M059J (cell line): ENCODE measurements at places on chromosomes 3 and 15.

GRCh38 chr3:171980578-171981270, 58.7 kb upstream of the FNDC3B start:
- DNase-seq: no peak

GRCh38 chr3:193046371-193046770, 128.7 kb upstream of the MB21D2 start:
- DNase-seq: no peak

DNA sequence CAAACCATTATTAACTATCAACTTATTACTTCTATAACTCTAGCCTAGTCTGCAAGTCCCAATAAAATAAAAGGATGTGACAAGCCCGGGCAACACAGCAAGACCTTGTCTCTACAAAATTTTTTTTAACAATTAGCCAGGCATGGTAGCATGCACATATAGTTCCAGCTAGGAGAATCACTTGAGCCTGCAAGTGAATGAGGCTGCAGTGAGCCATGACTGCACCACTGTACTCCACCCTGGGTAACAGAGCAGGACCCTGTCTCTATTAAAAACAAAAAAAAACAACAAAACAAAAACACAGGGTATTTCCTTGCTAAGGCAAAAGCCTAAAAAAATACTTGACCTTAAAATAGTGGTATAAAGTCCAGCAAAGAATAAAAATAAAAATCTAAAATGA, 31.4 kb downstream of the ANKRD28 start:
- no peak for DNase-seq

- no peak for DNase-seq
These were observed 10.4 kb downstream of the NR2F2 start for GRCh38 chr15:96340598-96341512.

DNA sequence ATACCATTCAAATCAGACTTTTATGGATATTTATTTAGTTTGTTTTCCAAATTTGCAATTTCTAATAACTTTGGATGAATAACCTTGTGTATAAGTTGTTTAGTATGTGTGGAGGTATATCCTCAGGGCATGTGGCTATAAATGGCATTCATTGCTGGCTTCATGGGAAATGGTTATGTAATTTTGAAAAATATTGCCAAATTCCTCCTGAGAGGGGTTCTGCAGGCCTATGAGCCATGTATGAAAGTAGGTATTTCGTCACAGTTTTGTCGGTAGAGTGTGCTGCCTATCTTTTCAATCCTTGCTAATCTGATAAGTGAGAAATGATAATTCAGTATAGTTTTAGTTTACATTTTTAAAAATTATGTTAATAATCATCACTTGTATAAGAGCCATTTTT, 256.4 kb upstream of the ZNF385D start:
- peak; percentile 1 for DNase-seq

DNA sequence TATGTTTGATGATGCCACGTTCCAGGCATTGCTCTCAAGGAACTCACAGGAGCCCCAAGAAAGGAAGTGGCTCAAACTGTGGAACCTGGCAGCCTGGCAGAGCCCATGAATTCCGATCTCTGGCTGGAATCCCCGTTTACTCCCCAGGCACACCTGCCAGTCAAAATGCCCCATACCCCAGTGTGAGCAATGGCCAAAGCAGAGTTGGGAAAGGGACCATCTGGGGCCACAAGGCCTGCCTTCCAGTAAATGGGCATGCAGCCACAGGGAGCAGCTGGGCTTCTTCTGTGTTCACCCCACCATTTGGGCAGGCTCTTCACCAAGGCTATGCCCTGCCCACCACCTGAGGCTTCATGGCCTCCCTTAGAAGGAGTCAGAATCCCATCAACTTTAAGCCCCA, 257.0 kb upstream of the GOLGA6L4 start:
- no peak for DNase-seq

DNA sequence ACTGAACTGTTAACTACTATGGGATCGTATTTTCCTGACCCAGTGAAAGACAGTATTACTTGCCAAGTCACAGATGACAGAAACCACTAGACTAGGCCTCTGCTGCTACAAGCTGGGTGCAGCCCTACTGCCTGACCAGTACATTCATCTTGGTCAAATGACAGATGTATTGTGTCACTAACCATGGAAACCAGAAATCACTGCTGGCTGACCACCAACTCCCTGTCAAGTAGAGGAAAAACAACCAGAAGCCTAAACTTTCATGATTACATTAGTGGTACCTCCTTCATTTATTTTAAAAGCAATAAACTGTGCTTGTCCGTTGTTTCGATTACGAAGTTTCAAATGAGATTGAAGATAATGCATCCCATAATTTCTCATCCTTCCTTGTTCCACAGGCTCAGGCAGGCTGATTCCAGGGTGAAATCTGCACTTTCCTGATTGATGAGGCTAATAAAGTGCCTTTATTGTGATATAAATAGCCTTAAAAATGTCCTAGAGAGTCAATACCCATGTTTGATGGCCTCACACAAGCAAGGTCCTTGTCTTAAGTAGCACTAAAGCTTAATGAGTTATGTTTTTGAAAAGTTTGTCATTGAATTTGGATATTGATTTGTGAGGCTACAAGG, 309.7 kb downstream of the LSAMP start:
- DNase-seq: peak; percentile 91

GRCh38 chr15:92869263-92869940, 30.7 kb upstream of the CHD2 start:
- peak; percentile 85 for DNase-seq

GRCh38 chr3:74546426-74546825, 68.0 kb downstream of the CNTN3 start:
- DNase-seq: no peak

DNA sequence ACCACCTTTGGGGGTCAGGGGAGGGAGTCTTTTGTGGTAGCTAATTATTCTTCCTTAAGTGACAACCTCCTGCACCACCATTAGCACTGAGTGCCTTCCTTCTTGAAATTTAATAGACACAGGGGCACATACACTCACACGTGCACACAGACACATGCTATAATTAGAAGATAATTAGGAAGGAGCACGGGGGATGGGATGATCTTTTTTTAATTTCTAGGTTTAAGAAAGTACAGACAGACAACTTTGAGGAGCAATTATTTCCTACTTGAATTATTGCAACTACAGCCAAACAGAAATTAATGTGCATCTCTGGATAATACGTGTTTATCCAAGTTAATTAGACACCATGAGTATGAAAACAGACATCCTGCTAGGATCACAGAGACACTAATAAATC, 44.8 kb upstream of the GUCA1C start:
- no peak for DNase-seq

GRCh38 chr3:72810063-72810462, 38.2 kb downstream of the SHQ1 start:
- no peak for DNase-seq

DNA sequence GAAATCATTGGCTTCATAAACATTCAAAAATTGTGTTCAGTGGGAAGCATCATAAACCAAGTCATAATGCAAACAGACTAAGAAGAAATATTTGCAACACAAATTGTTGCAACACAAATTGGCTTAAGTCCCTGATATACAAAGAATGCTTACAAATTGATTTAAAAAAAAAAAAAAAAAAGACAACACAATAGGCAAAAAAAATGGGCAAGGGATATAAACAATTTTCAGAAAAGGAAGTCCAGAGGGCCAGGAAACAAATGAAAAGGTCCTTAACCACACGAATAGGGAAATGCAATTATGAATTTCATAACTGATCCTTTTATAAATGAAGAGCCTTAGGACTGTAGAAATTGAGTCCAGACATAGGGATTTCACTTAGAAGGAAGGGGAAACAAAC, 98.9 kb downstream of the LRRK1 start:
- no peak for DNase-seq

GRCh38 chr3:151230646-151231045, 27.6 kb upstream of the GPR171 start:
- DNase-seq: no peak

GRCh38 chr3:16808393-16809107, 76.2 kb upstream of the PLCL2 start:
- no peak for DNase-seq

- peak; percentile 95 for DNase-seq
These were observed 565.9 kb upstream of the CCDC54 start for GRCh38 chr3:106811376-106811775.

DNA sequence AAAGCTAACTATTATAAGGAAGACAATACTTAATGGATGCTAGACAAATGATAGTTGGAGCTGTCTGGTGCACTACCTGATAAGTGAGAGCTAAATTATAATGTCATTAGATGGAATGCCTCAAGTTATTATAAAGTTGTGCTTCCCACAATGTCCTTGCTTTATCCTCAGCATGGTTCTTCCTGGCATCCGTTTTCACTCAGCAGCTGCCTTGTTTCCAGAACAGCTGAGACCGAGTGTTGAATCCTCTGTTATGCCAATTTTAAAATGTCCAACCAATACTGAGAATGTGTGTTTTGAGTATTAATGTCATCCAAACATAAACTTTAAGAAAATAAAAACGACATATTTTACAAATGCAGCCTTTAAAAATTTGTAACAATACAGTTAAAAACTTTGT, 286.7 kb upstream of the SOX2 start:
- no peak for DNase-seq

GRCh38 chr3:159649951-159650350, 338.7 kb upstream of the IL12A start:
- DNase-seq: no peak

GRCh38 chr3:41002104-41002503, 197.2 kb upstream of the CTNNB1 start:
- DNase-seq: no peak

DNA sequence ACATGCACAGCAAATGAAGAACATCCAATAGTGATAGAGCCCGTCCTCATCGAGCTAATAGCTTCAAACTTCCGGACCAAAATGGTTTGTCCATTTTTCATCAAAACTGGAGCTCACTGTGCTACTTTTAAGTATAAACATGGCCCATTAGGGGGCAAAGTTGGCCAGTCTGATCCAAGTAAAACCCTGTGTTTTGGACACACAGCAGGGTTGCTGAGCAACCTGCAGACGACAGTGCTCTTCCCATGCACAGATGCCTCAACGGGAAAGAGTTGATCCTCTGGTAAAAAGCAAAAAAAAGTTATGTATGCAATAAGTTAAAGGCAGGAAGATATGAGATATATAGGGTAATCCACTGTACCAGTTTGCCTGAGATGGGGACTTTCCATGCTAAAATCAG, 244.0 kb upstream of the THBS1 start:
- DNase-seq: peak; percentile 56

GRCh38 chr3:103644450-103644849, 1209.6 kb downstream of the ZPLD1 start:
- DNase-seq: peak; percentile 38

- peak; percentile 51 for DNase-seq
These were observed 45.8 kb downstream of the ALDH1A2 start for GRCh38 chr15:58019503-58020376.

DNA sequence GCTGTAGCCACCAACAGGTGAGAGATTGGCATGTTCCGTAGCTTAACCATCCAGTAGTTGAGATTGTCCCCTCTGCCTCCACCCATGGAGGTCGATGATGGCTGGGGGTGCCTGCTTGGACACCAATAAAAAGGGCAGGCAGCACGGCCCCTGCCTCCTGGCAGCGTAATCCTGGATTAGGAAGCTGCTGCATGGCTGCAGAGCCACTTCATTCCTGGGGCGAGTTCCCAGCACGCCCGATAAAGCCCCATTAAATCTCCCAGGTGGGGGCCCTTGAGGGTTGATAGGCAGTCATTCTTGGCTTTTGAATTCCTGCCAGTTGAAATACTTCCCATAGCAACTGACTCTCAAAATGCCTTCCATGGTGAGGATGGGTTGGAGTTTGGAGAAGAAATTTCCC, 67.8 kb downstream of the PLXNA1 start:
- no peak for DNase-seq

GRCh38 chr15:42063122-42063848, 31.1 kb downstream of the PLA2G4D start:
- no peak for DNase-seq

DNA sequence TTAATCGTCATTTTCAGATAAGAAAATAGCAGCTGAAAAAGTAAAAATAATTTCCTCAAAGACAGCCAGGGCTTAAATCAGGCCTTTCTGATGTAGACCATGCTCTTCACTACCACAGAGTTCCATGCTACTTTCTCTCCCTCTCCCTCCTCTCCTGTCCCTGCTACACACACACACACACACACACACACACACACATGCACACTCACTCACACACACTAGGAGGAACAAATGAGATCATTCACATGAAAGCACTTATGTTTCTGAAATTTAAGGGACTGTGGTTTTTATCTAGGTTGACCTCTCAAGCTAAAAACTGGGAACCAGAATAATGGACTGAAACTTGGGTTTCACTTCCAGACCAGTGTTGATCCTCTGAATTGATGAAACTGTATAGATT, 4.1 kb upstream of the PSMA4 start:
- peak; percentile 20 for DNase-seq

GRCh38 chr3:72316501-72317279, 531.6 kb downstream of the SHQ1 start:
- DNase-seq: no peak

DNA sequence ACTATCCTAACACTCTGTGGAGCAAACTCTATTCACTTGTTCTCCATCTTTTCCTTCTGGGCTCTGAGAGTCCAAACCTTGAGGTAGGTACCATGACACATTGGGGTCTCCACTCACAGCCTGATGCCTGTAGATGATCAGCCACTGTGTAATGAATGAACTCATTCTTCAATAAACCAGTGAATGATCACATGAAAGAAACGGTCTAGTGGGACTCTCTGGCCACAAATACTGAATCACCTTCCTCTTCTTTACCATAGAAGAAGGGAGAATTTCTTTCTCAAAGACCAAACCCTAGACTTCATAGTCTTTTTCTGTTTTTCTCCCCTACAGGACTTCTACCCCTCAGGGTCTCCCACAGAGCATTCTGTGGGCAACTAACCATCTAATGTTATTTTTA, 20.5 kb upstream of the ABHD2 start:
- peak; percentile 50 for DNase-seq

DNA sequence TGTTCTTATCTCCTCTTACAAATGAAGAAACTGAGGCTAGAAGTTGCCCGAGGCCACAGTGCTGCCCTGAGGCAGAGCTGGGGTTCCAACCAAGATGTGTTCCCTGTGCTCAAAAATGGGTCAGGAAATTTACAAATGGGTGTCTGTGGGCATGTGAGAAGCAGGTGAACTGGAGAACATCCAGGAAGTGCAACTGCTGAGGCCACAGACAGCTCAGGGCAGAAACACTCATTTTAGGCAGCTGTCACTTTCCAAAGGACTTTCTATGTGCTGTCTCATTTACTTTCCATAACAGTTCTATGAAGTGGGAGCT, 47.2 kb upstream of the ATP2B2 start:
- peak; percentile 15 for DNase-seq

GRCh38 chr3:196344663-196345062, 6.5 kb upstream of the TM4SF19 start:
- DNase-seq: no peak
